Activated T-helper 17 cell treated with anti-CD3 and anti-CD28 coated beads, Interleukin-2, amount 50 U/mL, for 72 hours (primary cell): ENCODE measurements at places on chromosomes 12 and 14. TPM values are rescaled to one million over a fixed set of nuclear protein-coding genes. Genes with fewer than 3 reads are reported as not detected.

DNA sequence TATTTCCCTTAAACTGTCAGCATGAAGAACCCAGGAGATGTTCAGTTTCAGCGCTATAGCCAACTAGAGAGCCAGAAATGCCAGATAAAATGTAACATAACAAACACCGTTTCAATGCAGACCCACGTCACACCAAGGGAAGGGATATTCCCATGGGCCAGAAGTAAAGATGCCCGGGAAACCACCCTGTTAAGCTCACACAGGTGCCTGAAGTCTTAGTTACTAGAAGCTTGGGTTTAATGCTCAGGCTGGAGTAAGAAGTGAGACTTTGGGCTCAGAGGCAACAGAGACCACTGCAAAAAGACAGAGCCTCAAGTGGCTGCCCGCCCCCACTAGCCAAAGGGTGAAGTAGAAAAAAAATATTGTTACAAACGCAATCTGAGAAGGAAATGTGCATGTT lies 52.3 kb downstream of the SYNE3 start:
- no peak for ATAC-seq

DNA sequence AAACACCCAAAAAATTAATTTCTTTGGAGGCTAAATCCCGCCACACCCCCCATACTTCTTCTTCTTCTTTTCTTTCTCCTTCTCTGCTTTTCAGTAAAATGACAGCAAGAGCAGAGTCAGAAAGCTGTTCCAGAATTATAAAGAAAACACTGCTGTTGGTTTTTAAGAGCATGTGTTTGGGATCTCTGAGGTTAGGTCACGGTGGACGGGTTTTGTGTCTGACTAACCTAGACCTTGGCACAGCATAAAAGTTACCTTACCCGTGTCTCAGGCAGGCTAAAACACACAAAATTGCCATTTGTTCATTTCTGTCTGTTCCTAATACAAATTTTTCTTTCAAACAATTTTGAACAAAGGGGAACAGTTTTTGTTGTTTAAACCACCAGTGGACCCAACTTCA lies 540.8 kb downstream of the NRXN3 start:
- ATAC-seq: no peak

GRCh38 chr12:1927751-1928351 lies 9.4 kb upstream of the CACNA2D4 start:
- ATAC-seq: no peak

- ATAC-seq: no peak
These were observed 15.6 kb upstream of the NEK9 start for GRCh38 chr14:75142494-75142893.

BRF1 gene
- 35.1 TPM for total RNA-seq

SLC2A14 gene
- 2.3 TPM for total RNA-seq

GRCh38 chr12:116323406-116324386 lies 46.2 kb upstream of the MED13L start:
- ATAC-seq: peak; percentile 79

DNA sequence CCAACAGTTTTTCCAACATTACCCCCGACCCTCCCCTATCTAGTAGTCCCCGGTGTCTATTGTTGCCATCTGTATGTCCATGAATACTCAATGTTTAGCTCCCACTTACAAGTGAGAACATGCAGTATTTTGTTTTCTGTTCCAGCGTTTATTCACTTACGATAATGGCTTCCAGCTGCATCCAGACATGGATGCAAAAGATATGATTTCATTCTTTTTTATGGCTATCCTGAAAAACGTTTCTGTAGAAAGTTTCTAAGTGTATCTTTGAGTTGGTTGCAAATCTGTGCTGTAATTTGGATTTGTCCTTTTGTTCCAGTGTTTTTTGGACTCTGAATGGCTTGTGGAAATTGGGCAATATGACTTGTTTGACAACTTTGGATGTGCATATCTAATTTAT lies 11.7 kb downstream of the SP1 start:
- no peak for ATAC-seq

AQP5 gene
- not detected for total RNA-seq

DNA sequence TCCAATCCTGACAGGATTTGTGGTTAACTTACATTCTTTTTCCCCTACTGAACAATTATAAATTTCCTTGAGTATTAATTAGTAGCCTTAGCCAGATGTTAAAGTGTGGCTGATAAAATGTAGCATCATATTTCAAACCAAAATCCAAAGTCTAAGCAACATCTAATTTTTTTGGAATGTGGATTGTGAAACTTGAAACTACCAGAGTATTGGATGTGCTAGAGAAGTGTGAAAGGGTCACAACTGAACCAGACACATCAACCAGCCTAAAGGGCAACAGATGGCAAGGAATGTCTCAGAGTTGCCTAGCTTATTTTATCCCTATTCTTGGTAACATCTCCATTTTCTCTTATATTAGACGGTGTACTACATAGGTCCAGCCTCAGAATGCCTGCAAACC lies 153.1 kb upstream of the DCN start:
- ATAC-seq: no peak
